Activated CD4-positive, alpha-beta T cell treated with anti-CD3 and anti-CD28 coated beads, Interleukin-2, amount 10 ng/mL, durations not matched to agents 7 days and 5 days (primary cell): ENCODE measurements at places on chromosomes 7 and 10. TPM values are rescaled to one million over a fixed set of nuclear protein-coding genes. Genes with fewer than 3 reads are reported as not detected.

The PRF1 gene
- 116 TPM for total RNA-seq

GRCh38 chr7:5615190-5616070 is 166.0 kb downstream of the RNF216 start:
- no peak for DNase-seq

- no peak for DNase-seq
Observed at GRCh38 chr7:94778711-94779459, 123.0 kb upstream of the SGCE start.

GRCh38 chr10:109922358-109922975 is 844 bp downstream of the XPNPEP1 start:
- no peak for DNase-seq

DNA sequence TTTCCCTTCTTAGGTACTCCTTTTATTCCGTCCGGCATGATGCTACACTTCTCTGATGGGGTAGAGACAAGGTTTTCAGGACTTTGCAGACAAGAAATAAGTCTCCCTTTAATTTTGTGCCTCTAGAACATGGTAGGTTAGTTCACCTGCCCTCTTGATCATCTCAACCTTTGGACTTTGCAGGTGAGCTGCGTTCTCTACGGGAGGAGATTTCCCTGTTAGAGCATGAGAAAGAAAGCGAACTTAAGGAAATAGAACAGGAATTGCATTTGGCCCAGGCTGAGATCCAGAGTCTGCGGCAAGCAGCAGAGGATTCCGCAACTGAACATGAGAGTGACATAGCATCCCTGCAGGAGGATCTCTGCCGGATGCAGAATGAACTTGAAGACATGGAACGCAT is 9.2 kb downstream of the CCDC136 start:
- no peak for DNase-seq

GRCh38 chr10:114869520-114869892 is 47.9 kb downstream of the FHIP2A start:
- no peak for DNase-seq

- DNase-seq: no peak
Observed at GRCh38 chr7:101817471-101818286, at the start of gene CUX1. Gene CUX1, plus strand, starts transcription at chr7:101817626. Its CDS starts 14 bp downstream, at chr7:101817640.

DNA sequence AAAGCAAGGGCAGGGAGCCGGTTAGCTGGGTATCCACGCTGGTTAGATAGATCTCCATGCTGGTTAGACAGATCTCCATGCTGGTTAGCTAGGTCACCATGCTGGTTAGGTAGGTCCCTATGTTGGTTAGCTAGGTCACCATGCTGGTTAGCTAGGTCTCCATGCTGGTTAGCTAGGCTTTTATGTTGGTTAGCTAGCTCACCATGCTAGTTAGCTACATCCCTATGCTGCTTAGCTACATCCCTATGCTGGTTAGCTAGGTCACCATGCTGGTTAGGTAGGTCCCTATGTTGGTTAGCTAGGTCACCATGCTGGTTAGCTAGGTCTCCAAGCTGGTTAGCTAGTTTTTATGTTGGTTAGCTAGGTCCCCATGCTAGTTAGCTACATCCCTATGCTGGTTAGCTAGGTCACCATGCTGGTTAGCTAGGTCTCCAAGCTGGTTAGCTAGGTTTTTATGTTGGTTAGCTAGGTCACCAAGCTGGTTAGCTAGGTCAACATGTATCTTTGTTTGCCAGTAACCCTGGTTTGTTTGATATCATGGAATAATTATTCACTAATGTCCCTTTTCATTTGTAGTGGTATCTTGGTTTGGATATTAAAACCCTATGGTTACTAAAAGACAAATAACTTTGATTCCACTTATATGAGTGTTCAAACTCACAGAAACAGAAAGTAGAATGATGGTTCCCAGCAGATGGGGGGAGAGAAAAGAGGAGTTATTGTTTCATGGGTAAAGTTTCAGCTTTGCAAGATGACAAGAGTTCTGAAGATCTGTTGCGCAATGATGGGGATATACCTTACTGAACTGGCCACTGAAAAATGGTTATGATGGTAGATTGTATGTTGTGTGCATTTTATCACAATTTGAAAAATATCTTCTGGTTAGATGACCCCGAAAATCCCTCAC is 136.2 kb downstream of the PRPF18 start:
- DNase-seq: no peak
